ENCODE measurements at places on chromosomes 1 and 21.

DNA sequence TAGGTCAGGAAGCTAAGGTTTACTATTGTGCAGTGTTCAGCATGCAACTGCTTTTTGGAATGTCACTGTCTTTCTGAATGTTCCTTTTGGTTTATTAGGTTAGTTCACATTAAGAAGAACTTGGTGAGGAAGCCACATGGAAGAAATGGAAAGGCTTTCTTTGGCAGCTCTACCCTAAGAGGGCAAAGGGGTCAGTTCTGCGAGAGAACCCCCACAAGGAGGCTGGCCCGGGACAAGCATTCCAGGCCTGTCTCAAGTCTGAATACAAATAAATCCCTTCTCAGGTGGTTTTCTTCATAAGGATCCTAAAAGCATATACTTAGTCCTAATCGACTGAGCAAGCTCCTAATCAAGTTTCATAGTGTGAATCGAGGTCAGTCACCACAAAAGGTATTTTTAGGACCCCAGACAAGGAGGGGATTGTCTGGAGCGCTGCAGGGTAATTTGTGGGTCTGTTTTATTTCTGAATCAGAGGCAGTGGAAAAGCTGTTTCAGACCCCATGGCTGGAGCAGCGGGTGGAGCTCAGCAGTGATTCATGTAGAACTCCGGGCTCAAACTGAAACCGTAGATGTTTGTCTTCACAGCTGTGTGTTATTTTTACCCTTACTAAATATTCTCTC lies 63.3 kb downstream of the ERG start:
- DNase-seq: no peak

- no peak for DNase-seq
Observed at GRCh38 chr1:33344896-33345560, 24.1 kb upstream of the A3GALT2 start.

DNA sequence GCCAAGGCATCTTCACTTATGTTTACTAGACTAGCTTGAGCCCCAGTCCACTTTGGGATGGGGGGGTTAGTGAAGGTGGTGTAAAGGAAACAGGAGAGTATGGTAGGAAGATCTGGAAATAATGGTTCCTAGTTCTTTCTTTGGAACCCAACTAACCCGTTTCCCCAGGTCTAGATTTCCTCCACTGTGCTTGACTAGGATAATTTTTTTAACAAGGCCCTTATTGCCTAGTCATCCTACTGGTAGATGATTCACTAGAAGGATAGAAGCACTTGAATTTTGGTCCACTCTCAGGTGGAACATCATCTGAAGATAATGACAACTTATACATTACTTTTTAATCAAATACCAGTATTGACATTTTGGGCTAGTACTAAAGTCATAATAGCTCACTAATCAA lies 45.9 kb upstream of the MYOCOS start:
- no peak for DNase-seq

DNA sequence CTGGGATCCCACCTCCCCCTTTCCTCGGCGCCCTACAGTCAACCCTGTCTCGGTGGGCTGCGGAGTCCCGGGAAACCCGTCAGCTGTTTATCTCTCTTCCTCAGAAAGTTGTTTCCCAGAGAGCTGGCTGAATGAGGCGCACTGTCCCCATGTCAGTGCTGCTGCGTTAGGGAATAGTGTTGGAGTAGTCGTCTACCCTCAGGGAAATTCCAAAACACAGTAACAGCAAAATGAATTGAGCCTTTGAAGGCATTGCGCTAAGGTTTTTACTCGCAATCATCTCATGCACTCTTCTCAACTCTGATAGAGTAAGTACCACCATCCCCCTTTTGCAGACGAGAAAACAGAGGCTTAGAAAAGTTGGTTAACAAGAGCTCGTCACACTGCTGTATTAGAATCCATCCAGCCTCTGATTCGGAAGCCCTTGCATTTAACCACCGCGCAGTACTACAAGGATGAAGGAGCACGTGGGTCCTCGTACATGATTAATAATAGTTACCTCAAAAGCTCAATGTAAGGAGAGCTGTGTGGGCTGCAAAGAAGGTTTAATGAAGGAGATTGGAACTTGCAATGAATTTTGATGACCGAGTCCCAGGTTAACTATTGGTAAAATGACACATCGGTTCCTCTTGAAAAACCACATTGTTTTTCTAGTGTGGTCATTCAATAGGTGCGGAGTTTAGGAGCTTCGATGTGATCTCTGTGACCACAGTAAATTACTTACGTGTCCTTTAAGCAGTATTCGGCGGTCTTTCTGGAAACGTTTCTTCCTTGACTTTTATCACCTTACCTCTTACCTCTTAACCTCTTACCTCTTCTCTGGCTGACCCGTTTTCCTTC lies 788 bp upstream of the EDEM3 start:
- no peak for DNase-seq

DNA sequence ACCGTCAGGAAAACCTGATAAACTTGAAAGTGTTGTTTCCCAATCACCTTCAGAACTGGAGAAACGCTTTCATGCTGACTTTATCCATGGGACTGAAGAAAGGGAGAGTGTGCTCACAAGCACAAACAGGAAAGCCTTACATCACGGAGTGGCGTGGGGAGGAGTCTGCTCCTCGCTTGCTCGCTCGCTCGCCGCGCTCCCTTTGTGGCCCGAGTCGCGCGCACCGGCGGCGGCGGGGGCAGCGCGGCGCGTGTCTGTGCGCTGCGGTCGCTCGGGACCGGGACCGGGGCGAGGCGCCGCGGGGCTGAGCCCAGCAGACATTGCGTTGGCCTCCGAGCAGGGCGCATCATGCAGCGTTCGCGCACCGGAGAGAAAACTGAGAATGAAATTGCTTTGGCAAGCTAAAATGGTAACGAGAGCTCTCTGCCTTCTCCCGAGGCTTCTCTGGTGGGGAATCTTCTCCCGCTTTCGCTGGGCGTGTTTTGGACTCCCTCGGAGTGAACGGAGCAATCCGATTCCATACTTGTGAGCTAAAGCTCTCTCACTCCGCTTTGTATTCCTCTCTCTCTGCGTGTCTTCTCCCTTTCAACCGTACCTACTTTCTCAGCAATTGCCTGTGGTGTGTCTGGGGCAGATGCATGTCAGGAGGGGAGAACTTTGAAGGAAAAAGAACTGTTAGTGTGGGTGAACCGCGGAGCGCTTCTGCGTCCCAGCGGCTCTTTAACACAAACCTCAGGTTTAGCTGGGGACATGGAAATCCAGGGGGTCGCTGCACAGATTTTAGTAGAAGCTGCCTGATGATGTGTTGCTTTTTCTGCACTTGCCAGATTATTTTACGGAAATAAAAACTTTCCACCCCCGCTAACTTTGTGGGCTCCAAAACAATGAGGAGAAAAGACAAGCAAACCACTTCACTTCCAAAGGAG lies at the start of gene RGL1:
Gene RGL1 (plus strand): TSS at position 205 of the 926 bp plus-strand sequence. CDS start 178 bp downstream, at position 383.
- DNase-seq: no peak

All from activated naive CD8-positive, alpha-beta T cell treated with anti-CD3 and anti-CD28 coated beads, Interleukin-2, amount 50 U/mL, for 16 hours (primary cell).